ENCODE measurements at places on chromosomes 13 and 19.

DNA sequence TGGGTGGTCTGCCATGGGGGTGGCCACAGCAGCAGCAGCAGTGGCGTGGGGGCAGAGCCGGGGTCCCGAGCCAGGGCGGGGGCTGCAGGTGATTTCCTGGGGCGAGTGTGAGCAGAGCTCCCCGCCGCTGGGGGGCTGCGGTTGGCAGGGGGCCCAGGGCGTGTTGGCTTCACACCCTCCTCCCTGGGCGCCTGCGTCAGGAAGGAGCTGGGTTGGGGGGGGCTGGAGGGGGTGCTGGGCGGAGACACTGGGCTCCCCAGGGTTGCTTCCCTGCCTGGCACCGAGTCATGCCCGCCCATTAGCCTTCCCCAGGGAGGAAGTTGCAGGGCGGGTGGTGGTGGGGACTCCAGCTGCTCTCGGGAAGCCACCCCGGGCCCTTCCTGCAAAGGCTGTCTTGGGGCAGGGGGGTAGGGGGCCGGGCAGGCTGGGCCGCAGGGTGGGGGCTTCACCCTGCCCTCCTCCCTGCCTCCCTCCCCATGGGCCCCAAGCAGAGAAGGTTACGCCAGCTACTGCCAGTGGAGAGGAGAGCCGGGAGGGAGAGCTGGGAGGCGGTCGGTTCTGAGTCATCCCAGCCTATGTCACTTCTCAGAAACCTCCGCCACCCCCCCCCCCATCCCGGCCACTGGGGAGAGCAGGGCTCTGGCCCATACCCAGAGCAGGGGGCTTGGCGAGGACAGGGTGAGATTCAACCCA is 4.6 kb downstream of the MIDN start:
- no peak for DNase-seq

- DNase-seq: no peak
Measured at GRCh38 chr13:95236774-95237173, 64.5 kb downstream of the ABCC4 start.

DNA sequence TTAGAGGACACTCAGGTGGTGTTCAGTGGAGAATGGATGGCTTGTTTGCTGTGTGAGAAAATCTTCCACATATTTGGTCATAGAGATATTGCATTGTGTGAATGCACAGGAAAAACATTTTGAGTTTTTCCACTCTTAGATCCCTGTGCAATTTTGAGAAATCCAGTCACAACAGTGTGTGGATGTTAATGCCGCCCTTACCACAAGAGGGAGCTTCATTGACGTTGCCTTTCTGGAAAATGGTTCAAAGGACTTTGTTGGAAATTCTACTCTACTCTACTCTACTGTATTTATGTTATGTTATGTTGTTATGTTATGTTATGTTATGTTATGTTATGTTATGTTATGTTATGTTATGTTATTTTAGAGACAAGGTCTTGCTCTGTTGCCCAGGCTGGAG is 13.4 kb downstream of the ZNF20 start:
- no peak for DNase-seq

GRCh38 chr13:95058680-95059079 is 242.6 kb downstream of the ABCC4 start:
- no peak for DNase-seq

GRCh38 chr13:110644892-110645521 is 29.7 kb downstream of the NAXD start:
- no peak for DNase-seq

DNA sequence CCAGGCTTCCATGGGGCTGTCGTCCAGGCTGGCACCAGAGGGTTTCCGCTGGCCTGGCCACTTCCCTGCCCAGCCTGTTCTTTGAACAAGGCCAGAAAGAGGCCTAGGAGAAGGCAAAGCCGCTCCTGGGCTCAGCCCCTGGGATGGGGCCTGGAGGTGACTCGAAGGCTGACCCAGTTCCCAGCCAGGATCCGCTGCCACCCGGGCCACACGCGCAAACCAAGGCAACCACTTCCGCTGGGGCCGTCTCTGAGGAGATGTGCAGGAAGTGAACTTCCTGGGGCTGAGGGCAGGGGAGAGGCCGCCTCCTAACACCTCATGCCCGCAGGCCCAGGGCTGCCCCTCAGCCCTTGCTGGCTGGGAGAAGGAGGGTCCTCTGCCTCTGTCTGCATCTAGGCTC is 15.2 kb downstream of the PLEKHF1 start:
- peak; percentile 60 for DNase-seq

- no peak for DNase-seq
Measured at GRCh38 chr19:29446361-29446760, 79.4 kb upstream of the VSTM2B start.

DNA sequence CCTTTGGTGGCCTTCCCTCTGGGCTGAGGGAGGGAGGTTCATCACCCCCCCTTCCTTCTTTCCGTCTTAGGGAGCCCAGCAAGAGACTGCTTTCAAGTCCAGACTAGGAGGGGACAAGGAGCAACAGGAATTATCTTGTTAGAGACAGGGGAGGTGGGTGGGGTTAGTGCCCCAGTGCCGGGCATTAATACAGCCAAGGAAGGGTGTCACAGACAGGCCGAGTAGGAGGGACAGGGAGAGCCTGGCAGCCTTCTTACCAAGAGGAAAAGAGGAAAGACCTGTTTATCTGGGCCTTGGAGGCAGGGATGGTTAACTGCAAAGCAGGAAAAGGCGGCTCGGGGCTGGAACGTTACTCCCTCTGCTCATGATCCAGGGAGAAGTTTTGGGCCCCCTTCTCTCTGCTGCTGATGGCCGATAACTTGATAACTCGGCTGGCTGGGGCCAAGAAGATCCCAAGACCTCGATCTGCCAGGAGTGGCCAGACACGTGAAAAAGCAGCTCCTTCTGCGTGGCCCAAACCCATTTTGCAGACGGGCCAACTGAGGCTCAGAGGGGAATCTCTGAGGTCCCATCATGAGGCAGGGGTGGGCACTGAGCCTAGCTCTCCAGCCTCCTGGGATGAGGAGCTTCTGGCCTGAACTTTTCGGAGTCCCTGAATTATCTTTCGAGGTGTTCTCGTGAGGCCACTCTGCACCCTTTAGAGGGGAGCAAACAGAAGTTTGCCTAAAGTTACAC is 79.3 kb downstream of the PTPRS start:
- no peak for DNase-seq

DNA sequence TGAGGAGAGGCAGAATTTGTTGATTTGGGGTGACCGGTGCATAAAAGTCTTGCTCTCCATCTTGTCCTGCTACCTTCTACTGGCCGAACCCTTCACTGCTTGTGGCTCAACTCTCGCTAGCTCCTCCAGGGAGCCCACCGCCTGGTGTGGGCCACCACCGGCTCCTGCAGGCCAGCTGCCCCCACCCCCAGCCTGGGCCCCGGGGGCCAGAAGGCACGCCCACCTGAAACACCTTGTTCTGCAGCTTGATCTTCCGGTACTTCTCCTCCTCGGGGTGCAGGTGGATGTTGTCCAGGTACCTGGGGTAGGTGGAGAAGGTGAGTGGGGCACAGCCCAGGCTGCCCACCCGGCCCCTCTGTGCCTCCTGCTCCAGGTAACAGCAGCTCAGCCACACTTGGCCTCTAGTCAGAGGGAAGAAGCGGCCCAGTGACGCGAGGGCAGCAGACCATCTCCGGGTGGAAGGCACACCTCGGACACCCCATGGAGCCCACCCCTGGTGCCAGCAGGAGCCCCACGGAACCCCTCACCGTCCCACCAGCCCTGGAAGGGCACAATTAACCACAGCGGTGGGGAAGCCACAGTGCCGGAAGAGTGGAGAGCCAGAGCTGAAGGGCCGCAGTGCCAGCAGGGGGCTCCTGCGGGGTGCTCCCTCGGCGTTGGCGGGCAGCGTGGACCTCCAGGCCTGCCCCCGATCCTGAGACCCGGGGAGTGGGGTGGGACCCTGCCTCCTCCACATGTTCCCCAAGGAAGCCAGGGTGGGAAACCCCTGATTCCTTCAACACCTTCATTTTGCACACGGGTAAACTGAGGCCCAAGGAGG is 10.1 kb downstream of the UBXN6 start:
- DNase-seq: no peak

- no peak for DNase-seq
Measured at GRCh38 chr13:42066542-42066941, 18.1 kb downstream of the DGKH start.

DNA sequence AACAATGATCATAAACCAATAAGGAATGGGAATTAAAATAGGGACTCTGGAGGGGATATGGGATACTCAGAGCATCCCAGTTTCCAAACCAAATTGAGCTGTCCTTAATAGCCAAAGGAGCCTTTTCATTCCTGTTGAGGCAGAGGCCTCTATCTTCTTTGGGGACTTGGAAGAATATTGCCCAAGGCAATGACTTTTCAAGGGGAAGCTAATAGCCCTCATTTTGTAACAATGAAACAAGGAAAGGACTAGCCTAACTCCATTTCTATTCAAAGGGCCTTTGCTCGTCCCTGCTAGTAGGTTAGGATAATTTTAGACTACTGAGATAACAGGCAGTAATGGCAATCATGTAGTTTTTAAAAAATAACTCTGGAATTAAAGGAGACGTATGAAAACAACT is 789.8 kb upstream of the SLITRK5 start:
- no peak for DNase-seq
